ENCODE measurements at places on chromosomes 7 and 10. TPM values are rescaled to one million over a fixed set of nuclear protein-coding genes. Genes with fewer than 3 reads are reported as not detected.

DNA sequence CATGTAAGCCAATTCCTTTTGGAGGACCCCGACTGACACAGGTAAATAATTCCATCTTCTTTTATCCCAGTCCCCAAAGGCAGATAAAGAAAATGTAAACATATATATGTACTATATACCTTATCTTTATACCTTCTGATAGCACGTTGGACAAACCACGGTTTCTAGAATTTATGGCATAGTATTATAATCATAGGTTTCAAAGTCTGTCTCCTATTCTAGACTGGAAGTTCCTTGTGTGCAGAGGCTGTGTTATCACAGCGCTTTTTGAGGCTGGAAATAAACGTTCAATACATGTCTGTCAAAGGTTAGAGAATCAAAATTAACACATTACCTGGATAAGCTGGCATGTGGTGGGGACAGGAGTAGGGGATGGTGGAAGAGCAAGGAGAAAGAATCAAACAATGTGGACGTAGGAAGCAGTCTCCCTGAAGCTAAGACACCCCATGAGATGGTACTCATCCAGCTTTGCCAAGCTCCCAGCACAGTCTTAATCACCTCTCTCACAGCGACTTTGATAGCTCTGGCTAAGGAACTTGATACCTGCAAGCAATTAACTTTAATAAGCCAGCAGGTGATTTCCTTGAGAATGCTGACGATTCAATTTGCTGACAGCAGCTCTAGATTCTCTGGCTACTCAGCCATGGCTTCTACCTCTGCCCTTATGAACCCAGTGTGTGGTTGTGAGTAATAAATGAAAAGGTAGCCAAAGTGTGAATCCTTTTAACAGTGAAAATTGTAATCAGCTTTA lies 208.4 kb upstream of the LRRTM3 start:
- no peaks in the 10 kb centered on the region for H3K36me3 ChIP-seq
- no peak overlapping the region for H3K4me3 ChIP-seq
- no peak for DNase-seq
- no peaks in the 10 kb centered on the region for H3K4me1 ChIP-seq

GRCh38 chr7:97064972-97065587 lies 40.4 kb upstream of the DLX5 start:
- H3K27me3 ChIP-seq = no peaks in the 10 kb centered on the region
- no peak overlapping the region for H3K27ac ChIP-seq
- peak; percentile 20 for DNase-seq
- no peak overlapping the region for H3K4me3 ChIP-seq
- no peaks in the 10 kb centered on the region for H3K36me3 ChIP-seq

GRCh38 chr7:27203365-27203953 lies 3.6 kb upstream of the HOXA13 start:
- H3K27ac ChIP-seq = no peak overlapping the region
- no peaks in the 10 kb centered on the region for H3K36me3 ChIP-seq
- peaks cover 36% of the 10 kb centered on the region for H3K4me1 ChIP-seq
- no peak for DNase-seq

POLR2J gene
- total RNA-seq = 35.8 TPM

GRCh38 chr7:43136064-43136463 lies 23.6 kb downstream of the HECW1 start:
- H3K27me3 ChIP-seq = no peaks in the 10 kb centered on the region
- DNase-seq = no peak
- H3K4me1 ChIP-seq = no peaks in the 10 kb centered on the region
- no peak overlapping the region for H3K4me3 ChIP-seq

EIF4EBP2 gene
- total RNA-seq = 54.5 TPM

GRCh38 chr7:13159467-13160184 lies 472.2 kb downstream of the ARL4A start:
- H3K4me3 ChIP-seq = no peak overlapping the region
- no peaks in the 10 kb centered on the region for H3K27me3 ChIP-seq
- H3K27ac ChIP-seq = no peak overlapping the region
- no peaks in the 10 kb centered on the region for H3K4me1 ChIP-seq
- H3K36me3 ChIP-seq = no peaks in the 10 kb centered on the region

- peaks cover 5% of the 10 kb centered on the region for H3K4me1 ChIP-seq
- DNase-seq = no peak
- no peaks in the 10 kb centered on the region for H3K27me3 ChIP-seq
These were observed 22.3 kb downstream of the KLHDC10 start for GRCh38 chr7:130092598-130092997.

ELMO1 gene
- 131 TPM for total RNA-seq

PNLIPRP2 gene
- not detected for total RNA-seq

DNA sequence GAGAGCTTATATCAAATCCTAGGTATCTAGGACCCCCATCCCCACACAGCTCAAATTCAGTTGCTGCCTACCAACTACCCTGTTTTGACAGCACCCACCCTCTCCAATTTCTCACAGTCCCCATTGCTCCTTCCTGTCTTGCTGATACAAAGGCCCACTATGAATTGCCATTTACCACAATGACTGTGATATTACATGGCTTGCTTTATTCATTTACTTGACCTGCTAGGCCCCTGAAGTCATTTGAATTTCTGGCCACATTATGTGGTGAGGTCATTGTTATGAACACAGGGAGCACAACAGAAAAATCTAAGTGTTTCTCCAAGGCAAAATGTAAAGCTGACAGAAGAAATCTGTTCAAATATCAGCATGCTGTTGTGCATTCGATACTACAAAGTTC lies 101.4 kb downstream of the PPP1R17 start:
- no peak overlapping the region for H3K27ac ChIP-seq
- H3K36me3 ChIP-seq = no peaks in the 10 kb centered on the region
- H3K4me1 ChIP-seq = no peaks in the 10 kb centered on the region
- no peaks in the 10 kb centered on the region for H3K27me3 ChIP-seq

NCAPG2 gene
- total RNA-seq = 15.0 TPM

NEUROG3 gene
- total RNA-seq = not detected

TRPV5 gene
- not detected for total RNA-seq

DNA sequence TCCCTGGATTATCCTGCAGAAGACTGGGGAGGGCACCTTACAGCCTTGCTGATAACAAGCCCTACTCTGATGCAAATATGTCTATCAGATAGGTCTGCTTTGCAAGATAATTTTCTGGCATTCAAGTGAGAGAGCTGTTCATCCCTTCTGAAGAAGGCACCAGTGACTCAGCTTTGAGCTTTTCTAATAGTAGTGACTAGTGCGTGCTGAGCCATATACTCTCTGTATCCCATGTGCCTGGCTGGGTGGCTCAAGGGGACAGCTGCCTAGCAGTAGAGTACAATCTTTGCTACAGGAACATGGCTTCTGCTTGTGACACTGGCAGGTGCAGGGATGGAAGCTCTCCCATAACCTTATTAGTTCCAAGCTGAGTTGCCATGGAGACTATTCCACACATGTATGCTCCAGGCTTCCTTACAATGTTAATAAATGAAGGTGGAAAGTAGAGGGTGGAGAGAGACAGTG lies 35.0 kb upstream of the ABCB4 start:
- H3K36me3 ChIP-seq = no peaks in the 10 kb centered on the region
- no peak for DNase-seq
- no peak overlapping the region for H3K4me3 ChIP-seq
- H3K27me3 ChIP-seq = no peaks in the 10 kb centered on the region
- H3K4me1 ChIP-seq = no peaks in the 10 kb centered on the region
- no peak overlapping the region for H3K27ac ChIP-seq

DNA sequence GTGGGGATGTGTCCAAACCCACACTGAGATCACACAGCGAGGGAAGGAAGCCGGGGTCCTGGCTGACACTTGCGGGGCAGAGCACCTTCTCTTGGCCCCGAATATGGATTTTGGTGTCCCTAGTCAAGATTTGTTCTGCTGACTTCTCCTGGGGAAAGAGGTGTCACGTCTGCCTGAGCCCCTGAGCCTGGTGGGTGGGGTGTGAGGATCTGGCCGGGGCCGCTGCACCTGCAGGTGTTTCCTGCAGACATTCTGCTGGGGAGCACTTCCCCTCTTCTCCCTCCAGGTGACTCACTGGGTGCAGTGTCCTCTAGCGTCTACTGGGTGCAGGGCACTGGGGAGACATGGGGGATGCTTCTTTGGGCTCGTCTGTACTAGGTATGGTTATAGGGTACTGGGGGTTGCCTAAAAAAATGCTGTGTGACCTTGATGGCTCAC lies 99.2 kb downstream of the GRK5 start:
- peak; percentile 91 for DNase-seq
- H3K4me1 ChIP-seq = peaks cover 57% of the 10 kb centered on the region
- no peaks in the 10 kb centered on the region for H3K36me3 ChIP-seq
- H3K27ac ChIP-seq = peak overlapping the region; percentile 75

GRCh38 chr7:24290004-24290641 lies 6.1 kb downstream of the NPY start:
- H3K36me3 ChIP-seq = no peaks in the 10 kb centered on the region
- H3K4me3 ChIP-seq = no peak overlapping the region
- H3K27ac ChIP-seq = no peak overlapping the region
- H3K27me3 ChIP-seq = peaks cover 7% of the 10 kb centered on the region

DNA sequence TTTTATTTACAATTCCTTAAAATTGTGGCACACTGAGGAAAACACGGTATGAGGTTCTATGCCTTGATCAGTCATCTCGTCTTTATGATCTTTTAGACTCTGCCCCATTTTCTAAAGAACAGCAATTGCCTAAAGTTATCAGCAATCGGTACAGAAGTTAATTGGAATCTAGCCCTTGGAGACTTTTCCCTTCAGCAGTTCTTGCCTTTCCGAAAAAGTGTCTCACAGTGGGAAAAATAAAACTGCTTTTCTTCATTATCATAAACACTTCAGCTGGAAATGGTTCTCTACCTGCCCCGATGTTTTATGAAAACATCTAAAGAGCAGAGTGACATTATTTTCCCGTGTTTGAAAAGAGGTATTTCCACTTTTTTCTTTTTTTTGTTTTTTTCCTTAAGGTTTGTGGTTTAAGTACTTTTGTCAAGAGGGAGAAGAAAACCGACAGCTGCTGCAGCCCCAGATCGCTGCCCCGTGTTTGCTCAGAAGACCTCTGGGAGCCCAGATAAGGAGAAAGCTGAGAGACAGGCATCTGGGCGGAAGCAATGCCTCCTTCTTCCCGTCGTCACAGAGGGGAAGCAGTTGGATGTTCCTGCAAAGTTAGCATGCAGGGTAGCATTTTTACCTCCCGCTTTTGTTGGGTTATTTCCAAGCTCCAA lies 149.7 kb downstream of the FRMD4A start:
- H3K27ac ChIP-seq = no peak overlapping the region
- DNase-seq = no peak
- no peaks in the 10 kb centered on the region for H3K36me3 ChIP-seq
- no peak overlapping the region for H3K4me3 ChIP-seq

DNA sequence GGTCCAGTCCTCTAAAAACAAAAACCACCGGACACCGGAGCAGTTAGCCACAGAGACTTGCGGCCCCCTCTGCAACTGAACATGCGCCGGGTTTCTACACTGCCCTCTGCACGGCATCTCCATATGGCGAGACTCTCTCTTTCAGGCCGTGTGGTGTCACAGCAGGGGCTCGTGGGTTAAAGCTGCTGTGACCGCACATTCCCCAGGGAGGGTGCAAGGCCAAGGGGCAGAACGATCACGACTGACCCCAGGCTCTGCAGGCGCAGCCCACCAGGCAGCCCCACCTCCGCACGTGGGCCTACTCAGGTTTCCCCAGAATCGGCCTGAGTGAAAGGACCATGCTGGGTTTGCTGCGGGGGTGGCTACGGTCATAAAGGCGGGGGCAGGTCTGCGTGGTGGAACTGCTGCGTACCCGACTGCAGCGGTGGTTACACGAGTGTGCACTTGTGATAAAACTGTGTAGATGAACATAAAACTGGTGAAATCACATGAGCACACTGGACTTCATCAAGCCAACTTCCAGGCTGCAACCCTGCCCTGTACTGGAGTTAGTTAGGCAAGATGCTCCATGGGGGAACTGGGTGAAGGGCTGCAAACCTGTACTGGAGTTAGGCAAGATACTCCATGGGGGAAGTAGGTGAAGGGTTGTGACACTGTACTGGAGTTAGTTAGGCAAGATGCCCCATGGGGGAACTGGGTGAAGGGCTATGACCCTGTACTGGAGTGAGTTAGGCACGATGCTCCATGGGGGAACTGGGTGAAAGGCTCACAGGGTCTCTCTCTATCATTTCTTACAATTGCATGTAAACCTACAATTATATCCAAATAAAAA lies 81.4 kb upstream of the PPP2R2D start:
- no peaks in the 10 kb centered on the region for H3K4me1 ChIP-seq
- H3K36me3 ChIP-seq = no peaks in the 10 kb centered on the region
- DNase-seq = no peak
- H3K27me3 ChIP-seq = no peaks in the 10 kb centered on the region

DNA sequence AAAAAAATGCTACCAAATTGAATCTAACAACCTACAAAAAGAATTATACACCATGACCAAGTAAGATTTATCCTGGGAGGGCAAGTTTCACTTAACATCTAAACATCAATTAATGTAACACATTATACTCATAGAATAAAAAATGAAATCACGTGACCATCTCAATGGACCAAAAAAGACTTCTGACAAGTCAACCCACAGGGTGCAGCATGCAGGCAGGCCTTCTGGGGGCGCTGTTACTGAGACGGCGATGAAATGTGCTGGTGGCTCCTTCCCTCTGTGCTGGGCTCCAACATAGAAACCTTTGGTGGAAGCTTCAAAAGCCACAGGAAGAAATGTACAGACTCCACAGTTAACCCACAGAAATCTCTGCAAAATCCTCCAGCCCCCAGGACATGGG lies 103.1 kb downstream of the INHBA start:
- no peaks in the 10 kb centered on the region for H3K36me3 ChIP-seq
- no peak overlapping the region for H3K4me3 ChIP-seq
- H3K4me1 ChIP-seq = no peaks in the 10 kb centered on the region
- no peak overlapping the region for H3K27ac ChIP-seq
- no peaks in the 10 kb centered on the region for H3K27me3 ChIP-seq

GRCh38 chr7:12567015-12567414 lies 3.5 kb upstream of the SCIN start:
- H3K27me3 ChIP-seq = no peaks in the 10 kb centered on the region
- H3K4me1 ChIP-seq = peaks cover 10% of the 10 kb centered on the region
- no peak overlapping the region for H3K4me3 ChIP-seq

ANKRD2 gene
- not detected for total RNA-seq

DNA sequence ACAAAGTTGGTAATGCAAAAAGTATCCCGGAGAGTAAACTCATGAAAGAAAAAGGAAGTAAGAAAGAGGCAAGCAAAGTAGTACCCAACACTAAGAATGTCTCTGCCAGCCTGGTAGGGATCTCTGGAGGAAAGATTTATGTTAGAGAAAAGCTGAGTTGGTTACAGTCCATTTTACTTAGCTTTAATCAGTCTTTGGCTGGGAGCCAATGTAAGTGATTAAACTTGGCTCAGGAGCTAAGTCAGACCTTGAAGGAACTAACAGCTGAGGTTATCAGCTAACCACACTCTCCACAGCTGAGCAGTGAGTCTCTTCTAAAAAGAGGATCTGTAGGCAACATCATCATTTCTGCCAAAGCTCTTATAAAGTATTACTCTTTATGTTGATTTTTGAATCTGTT lies 148.0 kb downstream of the ANKRD7 start:
- no peak overlapping the region for H3K4me3 ChIP-seq
- no peak overlapping the region for H3K27ac ChIP-seq
- no peak for DNase-seq
- H3K27me3 ChIP-seq = no peaks in the 10 kb centered on the region

TUBB8 gene
- total RNA-seq = not detected

DNA sequence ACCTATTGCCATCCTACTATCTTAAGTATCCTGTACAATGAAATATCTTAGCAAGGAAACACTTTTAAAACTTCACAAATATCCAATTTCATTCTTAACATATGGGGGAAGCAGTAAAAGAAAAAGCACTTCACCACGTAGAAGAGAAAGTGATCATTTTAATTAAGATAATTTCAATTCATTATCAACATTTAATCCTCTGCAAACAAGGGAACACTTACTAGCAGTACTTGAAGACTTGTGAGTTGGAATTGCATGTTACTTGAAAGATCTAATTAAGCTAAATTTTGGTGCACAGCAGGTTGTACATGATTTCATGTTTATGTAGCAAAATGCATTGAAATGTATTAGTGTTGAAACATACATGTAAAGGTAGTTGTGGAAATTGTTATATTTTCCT lies 20.8 kb upstream of the CCAR1 start:
- no peak overlapping the region for H3K4me3 ChIP-seq
- no peaks in the 10 kb centered on the region for H3K27me3 ChIP-seq
- no peak for DNase-seq
- no peaks in the 10 kb centered on the region for H3K36me3 ChIP-seq

TDRD1 gene
- total RNA-seq = 0.39 TPM

Data from CD4-positive, alpha-beta memory T cell (primary cell).